Mesothelial cell of epicardium (in vitro differentiated cells): ENCODE measurements at places on chromosomes 16 and 17.

GRCh38 chr17:45666046-45666600, 118.0 kb upstream of the CRHR1 start:
- no peak overlapping the region for H3K4me3 ChIP-seq
- no peaks in the 10 kb centered on the region for H3K4me1 ChIP-seq
- peaks cover 58% of the 10 kb centered on the region for H3K27me3 ChIP-seq
- H3K36me3 ChIP-seq, result no peaks in the 10 kb centered on the region
- no peak for DNase-seq

DNA sequence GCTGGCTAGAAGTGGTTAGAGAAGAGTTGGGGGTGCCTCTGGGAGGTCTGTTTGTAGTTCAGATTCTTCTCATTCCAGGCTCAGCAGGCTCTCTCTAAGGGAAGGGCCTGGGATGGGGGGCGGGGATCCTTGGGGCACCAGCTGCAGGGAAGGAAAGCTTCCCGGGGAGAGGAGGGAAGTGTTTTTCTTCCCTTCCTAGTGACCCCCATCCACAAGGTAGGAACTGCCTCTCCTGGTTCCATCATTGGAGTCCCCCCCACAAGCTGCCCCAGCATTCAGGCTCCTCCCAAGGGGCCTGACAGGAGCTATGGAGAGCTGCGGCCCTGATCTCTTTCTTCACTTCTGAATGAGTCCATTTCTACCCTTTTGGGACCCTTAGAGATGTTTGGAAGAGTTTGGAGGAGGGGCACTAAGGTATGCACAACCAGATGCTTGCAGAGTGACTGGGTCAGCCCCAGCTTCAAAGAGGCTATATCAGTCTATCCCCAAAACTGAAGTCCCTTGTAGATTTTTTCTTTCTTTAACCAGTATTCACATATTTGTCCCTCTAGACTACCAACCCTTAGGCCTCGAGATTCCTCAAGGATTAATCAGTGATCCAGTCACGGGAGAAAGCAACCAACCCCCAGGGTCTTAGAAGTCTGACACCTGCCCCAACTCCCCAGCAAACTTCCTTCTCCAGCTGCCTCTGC, 13.9 kb upstream of the FZD2 start:
- no peaks in the 10 kb centered on the region for H3K27me3 ChIP-seq
- H3K4me1 ChIP-seq, result peaks cover 81% of the 10 kb centered on the region
- peak overlapping the region; percentile 44 for H3K4me3 ChIP-seq

DNA sequence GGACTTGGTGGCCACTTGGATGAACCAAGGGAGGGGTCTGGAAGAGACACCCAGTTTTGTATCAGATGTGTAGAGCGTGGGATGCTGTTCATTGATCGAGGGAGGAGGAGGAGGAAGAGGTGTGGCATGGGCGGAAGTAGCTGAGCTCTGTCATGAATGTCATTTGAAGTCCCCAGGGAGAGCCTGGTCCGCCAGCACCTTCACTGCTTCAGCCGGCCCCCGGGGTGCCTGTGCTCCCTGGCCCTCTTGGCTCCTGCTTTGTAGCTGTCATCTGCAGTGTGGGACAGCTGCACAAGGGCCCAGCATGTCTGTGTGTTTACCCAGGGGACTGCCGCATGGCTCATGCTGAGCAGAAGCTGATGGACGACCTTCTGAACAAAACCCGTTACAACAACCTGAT, 75.4 kb upstream of the RBL2 start:
- H3K4me1 ChIP-seq, result no peaks in the 10 kb centered on the region
- H3K27ac ChIP-seq, result no peak overlapping the region
- H3K27me3 ChIP-seq, result peaks cover 16% of the 10 kb centered on the region
- H3K36me3 ChIP-seq, result no peaks in the 10 kb centered on the region

DNA sequence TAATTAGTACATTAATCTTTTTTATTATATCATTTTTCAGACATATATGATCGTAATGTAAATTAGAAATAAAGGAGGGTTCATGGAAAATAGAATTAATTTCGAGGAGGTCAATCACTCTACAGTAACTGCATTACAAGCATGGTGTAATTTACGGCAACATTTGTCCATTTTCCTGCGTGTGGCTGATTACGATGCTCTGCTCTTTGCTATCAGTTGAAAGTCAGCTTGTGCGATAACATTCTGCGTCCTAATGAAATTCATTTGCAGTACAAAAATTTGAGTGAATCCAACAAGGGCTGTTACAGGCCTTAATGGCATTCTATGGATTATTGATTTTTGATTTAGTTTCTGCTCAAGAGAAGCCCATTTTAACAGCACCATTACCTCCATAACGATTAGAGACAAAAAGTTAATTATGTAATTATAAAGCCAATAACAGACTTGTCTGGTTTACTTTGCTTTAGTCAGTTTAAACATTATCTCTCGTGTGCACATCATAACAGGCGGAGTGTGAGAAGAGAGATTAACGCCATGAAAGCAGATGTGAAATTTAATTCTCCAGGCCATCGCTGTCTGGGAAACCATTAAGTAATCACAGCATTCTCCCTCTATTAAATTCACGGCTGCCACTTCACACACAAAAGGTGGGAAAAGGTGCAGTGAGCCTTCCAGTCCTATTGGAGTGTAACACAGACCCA, 256.4 kb upstream of the IRX3 start:
- peaks cover 62% of the 10 kb centered on the region for H3K4me1 ChIP-seq
- H3K27ac ChIP-seq, result no peak overlapping the region
- H3K36me3 ChIP-seq, result no peaks in the 10 kb centered on the region
- H3K27me3 ChIP-seq, result peaks cover 52% of the 10 kb centered on the region
- no peak for DNase-seq

- H3K36me3 ChIP-seq, result no peaks in the 10 kb centered on the region
- no peak for DNase-seq
- no peak overlapping the region for H3K4me3 ChIP-seq
- no peak overlapping the region for H3K27ac ChIP-seq
Observed at GRCh38 chr16:13426269-13426668, 493.7 kb upstream of the ERCC4 start.

DNA sequence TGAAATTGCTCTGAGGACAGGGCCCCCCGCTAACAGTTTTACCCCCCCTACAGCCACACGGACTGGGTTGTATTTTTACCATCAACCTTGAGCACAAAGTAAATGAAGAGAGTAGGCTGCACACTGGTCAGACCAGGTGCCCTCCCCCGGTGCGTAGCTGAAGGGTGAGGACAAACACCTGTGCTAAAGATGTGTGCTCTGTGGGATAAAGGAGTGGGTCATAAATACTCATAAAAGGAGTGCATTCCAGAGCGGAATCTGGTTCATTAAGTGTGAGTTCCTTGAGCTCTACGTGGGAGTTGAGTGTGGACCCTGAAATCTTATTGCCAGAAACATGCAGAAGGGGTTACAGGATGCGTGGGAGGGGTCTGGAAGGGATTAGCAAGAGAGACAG, 217.0 kb downstream of the CCDC182 start:
- H3K36me3 ChIP-seq, result no peaks in the 10 kb centered on the region
- no peaks in the 10 kb centered on the region for H3K27me3 ChIP-seq
- no peak overlapping the region for H3K27ac ChIP-seq
- DNase-seq, result no peak
- no peak overlapping the region for H3K4me3 ChIP-seq

- no peak overlapping the region for H3K4me3 ChIP-seq
- H3K27me3 ChIP-seq, result no peaks in the 10 kb centered on the region
- DNase-seq, result no peak
- H3K4me1 ChIP-seq, result peaks cover 4% of the 10 kb centered on the region
- H3K27ac ChIP-seq, result no peak overlapping the region
Observed at GRCh38 chr16:11857161-11857560, 5.8 kb upstream of the RSL1D1 start.

- H3K27me3 ChIP-seq, result peaks cover 65% of the 10 kb centered on the region
- H3K4me1 ChIP-seq, result no peaks in the 10 kb centered on the region
- DNase-seq, result no peak
- H3K36me3 ChIP-seq, result no peaks in the 10 kb centered on the region
Observed at GRCh38 chr17:79315358-79316105, 240.9 kb downstream of the ENGASE start.

DNA sequence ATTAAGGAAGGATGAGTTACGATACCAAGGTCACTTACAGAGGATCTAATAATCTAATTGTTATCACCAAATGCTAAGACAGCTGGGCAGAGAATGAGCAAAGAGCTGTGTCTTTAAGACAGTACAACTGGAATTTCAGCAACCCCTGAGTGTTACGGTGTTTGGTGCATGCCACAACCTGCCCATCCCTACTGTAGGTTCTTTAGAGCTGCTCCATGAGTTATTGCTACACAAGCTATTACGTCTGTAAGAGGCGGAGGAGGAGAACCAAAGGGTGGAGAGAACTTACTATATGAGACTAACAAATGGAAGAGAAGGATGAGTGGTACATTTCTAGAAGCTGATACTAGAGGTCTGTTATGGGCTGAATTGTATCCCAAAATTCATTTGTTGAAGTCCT, 14.2 kb upstream of the C17orf78 start:
- peaks cover 44% of the 10 kb centered on the region for H3K4me1 ChIP-seq
- H3K27me3 ChIP-seq, result no peaks in the 10 kb centered on the region
- H3K27ac ChIP-seq, result peak overlapping the region; percentile 89
- no peaks in the 10 kb centered on the region for H3K36me3 ChIP-seq

GRCh38 chr16:88977018-88977811, at the start of gene CBFA2T3:
Gene CBFA2T3 (minus strand): TSS chr16:88977207. CDS start chr16:88976807, 400 bp downstream.
- no peak within 1 kb of the TSS for H3K4me3 ChIP-seq
- DNase-seq, result no peak
- H3K36me3 ChIP-seq, result no peaks in the 10 kb centered on the region

GRCh38 chr16:87345726-87346424, 28.7 kb upstream of the C16orf95 start:
- H3K27ac ChIP-seq, result no peak overlapping the region
- H3K4me1 ChIP-seq, result no peaks in the 10 kb centered on the region
- no peaks in the 10 kb centered on the region for H3K27me3 ChIP-seq
- H3K36me3 ChIP-seq, result peaks cover 19% of the 10 kb centered on the region
- DNase-seq, result no peak

DNA sequence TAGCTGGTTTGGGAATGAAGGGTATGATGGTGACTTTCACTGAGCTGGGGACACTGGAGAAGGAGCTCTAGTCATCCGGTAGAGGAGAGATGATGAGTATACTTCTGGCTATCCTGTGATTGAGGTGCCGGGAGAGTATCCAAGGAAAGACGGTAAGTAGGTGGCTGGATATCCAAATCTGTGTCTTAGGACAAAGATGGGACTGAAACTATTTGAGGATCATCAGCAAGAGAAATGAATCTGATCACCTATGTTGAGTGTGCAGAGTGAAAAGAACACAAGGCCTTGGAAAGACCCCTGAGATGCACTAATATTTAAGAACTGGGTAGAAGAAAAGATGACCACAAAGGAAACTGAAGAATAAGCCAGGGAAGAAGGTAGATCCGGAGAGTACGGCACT, 1.0 kb downstream of the NACA2 start:
- H3K27me3 ChIP-seq, result peaks cover 12% of the 10 kb centered on the region
- no peaks in the 10 kb centered on the region for H3K36me3 ChIP-seq
- DNase-seq, result no peak
- no peak overlapping the region for H3K4me3 ChIP-seq
- H3K4me1 ChIP-seq, result no peaks in the 10 kb centered on the region

- no peak overlapping the region for H3K4me3 ChIP-seq
- no peaks in the 10 kb centered on the region for H3K27me3 ChIP-seq
- H3K36me3 ChIP-seq, result no peaks in the 10 kb centered on the region
- peaks cover 20% of the 10 kb centered on the region for H3K4me1 ChIP-seq
Observed at GRCh38 chr16:17313793-17314547, 156.8 kb downstream of the XYLT1 start.

DNA sequence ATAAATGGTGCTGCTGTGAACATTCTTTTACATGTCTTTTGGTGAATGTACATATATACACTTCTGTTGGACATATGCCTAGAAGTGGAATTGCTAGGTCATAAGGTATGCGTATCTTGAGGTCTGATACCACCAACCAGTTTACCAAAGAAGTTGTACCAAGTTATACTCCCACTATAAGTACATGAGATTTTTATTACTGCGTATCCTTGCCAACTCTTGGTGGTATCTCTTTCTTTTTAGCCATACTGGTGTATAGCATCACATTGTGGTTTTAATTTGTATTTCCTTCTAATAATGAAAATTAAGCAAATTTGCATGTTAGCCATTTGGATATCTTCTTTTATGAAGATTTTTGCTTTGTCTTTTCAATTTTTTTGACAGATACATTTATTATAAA, 80.5 kb downstream of the ATF7IP2 start:
- no peak for DNase-seq
- peaks cover 45% of the 10 kb centered on the region for H3K36me3 ChIP-seq
- no peak overlapping the region for H3K27ac ChIP-seq
- H3K4me3 ChIP-seq, result no peak overlapping the region
- H3K4me1 ChIP-seq, result peaks cover 12% of the 10 kb centered on the region

GRCh38 chr16:49398761-49399160, 25.2 kb downstream of the C16orf78 start:
- no peaks in the 10 kb centered on the region for H3K36me3 ChIP-seq
- no peak overlapping the region for H3K27ac ChIP-seq
- peaks cover 48% of the 10 kb centered on the region for H3K27me3 ChIP-seq
- H3K4me1 ChIP-seq, result no peaks in the 10 kb centered on the region

DNA sequence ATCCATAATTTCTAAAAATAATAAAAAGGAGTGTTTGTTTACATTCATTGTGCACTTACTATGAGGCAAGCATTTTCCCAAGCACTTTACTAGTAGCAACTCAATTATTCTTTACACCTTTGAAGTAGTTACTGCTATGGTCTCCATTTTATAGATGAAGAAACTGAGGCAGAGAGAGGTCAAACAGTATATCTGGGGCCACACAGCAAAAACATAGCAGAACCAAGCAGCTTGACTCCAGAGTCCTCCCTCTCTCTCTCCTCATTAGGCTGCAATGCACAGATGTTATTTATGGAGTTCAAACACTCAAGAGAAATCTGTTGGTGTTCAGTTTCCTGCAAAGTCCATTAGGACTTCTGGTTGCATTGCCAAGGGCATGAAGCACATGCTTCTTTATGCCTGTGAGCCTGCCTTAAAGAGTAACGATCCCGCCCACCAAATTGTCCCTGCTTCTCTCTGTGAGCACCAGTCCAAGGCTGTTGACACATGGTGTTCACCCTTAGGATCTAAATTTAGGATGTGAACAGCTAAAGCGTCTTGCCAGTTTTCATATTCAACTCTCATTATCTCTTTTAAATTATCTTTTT, 44.0 kb downstream of the GPRC5B start:
- H3K27me3 ChIP-seq, result no peaks in the 10 kb centered on the region
- DNase-seq, result no peak
- no peaks in the 10 kb centered on the region for H3K36me3 ChIP-seq
- H3K27ac ChIP-seq, result no peak overlapping the region
- no peak overlapping the region for H3K4me3 ChIP-seq

DNA sequence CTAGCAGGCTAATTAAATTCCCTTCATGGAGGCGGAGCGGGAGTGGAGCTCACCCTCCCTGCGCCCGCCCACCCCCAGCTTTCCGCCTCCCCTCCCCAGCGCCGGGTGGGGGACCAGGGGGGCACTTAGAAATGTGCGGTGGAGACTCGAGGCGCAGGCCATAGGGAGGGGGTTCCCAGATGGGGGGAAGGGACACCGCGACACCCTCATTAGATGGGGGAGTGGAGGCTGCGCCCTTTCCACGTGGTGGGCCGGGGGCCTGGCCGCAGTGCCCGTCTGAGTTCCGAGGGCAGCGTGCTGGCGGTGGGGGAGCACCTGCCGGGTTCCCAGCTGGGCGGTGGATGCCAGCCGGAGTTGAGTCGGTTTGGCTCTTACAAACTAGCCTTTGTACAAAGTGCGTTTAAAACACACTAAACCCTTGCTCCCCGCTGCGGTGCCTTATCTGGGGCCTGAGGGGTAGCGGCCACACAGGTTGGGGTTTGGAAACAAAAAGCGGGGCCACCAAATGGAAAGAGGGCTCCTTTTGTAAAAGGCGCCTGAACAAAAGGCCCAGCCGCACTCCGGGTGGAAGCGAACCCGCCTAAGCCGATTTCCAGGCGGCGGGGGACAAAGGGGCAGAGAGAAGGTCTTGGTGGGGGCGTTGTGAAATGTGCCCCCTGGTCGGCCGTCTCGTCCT, 1.4 kb downstream of the GSE1 start:
- peaks cover 63% of the 10 kb centered on the region for H3K4me1 ChIP-seq
- DNase-seq, result no peak
- no peak overlapping the region for H3K27ac ChIP-seq
- peaks cover 4% of the 10 kb centered on the region for H3K36me3 ChIP-seq
